ENCODE measurements at places on chromosomes 7 and 10.
A peak's percentile ranks its signal among the peaks of the same experiment; 100 is the strongest.

DNA sequence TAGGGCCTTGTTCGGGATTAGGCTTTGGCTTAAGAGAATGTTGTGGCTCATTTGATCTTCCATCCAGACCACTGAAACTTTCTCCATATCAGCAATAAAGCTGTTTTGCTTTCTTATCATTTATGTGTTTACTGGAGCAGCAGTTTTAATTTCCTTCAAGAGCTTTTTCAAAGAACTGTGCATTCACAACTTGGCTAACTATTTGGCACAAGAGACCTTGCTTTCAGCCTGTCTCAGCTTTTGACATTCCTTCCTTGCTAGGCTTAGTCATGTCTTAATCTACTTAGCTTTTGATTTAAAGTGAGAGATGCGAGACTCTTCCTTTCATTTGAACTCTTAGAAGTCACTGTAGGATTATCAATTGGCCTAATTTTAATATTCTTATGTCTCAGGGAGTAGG lies 19.1 kb upstream of the AKR1B1 start:
- no peak for DNase-seq
- H3K27ac ChIP-seq, result no peak overlapping the region

DNA sequence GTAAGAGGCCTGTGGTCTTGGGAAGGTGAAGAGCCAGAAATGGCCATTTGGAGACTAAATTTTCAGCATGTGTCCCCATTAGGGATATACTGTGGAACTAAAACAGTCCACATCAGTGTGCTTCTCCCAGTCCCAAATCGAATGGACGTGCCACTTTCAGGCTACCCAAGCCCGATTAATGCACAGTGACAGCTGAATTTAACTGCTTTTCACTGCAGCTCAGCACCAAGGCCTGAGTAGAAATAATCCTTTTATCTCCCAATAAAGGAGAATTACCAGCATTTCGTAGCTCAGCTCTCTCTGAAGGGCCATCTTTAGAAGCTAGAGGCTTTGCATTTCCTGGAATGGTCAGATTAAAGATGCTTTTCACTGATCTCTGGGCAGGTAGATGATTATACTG lies 183.3 kb downstream of the NPSR1 start:
- no peaks in the 10 kb centered on the region for H3K36me3 ChIP-seq
- DNase-seq, result no peak
- H3K4me3 ChIP-seq, result no peak overlapping the region
- no peaks in the 10 kb centered on the region for H3K27me3 ChIP-seq
- no peak overlapping the region for H3K27ac ChIP-seq

DNA sequence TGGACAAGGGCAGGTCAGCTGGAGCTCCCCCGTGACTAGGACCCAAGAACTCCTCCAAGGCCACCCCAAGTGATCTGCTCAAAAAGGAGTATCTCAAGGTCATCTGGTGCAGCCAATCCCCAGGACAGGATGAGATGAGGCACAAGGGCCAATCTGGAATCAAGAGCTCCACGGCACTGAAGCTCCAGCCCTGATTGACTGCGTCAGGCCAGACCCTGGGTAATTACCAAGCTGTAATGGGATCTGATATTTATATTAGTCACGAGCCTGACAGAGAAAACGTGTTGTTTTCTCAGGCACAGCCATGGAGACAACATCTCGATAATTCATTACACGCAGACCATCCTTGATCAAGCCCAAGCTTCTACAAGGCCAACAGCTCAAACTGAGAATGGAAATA lies 4.2 kb downstream of the KCNMA1 start:
- no peak for DNase-seq

DNA sequence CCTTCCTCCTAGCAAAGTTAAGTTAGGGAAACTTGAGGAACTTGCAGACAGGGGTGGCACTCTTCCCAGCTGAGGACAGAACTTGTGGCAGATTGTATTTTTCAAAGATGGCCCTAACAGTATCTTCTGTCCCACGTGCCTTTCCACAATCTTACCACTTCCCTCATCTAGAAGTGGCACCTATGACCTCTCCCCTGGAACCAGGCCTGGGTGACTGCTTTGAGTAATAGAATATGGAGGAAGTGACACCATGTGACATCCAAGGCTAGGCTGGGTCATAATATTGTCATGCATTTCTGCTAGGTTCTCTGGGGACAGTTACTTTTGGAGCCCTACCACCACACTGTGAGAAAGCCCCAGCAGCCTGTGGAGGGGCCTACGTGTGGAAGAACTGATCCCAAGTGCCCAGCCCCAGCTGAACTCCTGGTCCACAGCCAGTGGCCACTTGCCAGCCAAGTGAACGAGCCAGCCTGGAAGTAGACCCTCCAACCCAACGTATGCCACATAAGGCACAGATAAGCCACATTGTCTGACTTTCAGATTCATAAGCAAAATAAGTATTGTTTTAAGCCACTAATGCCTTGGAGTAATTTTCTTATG lies 193.7 kb downstream of the PTPN20 start:
- no peak overlapping the region for H3K4me3 ChIP-seq
- H3K27me3 ChIP-seq, result no peaks in the 10 kb centered on the region
- H3K36me3 ChIP-seq, result no peaks in the 10 kb centered on the region
- no peak for DNase-seq

- H3K36me3 ChIP-seq, result peaks cover 3% of the 10 kb centered on the region
- no peak for DNase-seq
- H3K4me1 ChIP-seq, result peaks cover 19% of the 10 kb centered on the region
- H3K27me3 ChIP-seq, result no peaks in the 10 kb centered on the region
- peak overlapping the region; percentile 1 for H3K4me3 ChIP-seq
- peak overlapping the region; percentile 82 for H3K27ac ChIP-seq
Measured at GRCh38 chr7:1454542-1454941, 4.7 kb downstream of the MICALL2 start.

- no peaks in the 10 kb centered on the region for H3K4me1 ChIP-seq
- H3K4me3 ChIP-seq, result no peak overlapping the region
- no peaks in the 10 kb centered on the region for H3K36me3 ChIP-seq
- peaks cover 41% of the 10 kb centered on the region for H3K27me3 ChIP-seq
- no peak for DNase-seq
Measured at GRCh38 chr7:158586499-158587161, 993 bp downstream of the PTPRN2 start.

DNA sequence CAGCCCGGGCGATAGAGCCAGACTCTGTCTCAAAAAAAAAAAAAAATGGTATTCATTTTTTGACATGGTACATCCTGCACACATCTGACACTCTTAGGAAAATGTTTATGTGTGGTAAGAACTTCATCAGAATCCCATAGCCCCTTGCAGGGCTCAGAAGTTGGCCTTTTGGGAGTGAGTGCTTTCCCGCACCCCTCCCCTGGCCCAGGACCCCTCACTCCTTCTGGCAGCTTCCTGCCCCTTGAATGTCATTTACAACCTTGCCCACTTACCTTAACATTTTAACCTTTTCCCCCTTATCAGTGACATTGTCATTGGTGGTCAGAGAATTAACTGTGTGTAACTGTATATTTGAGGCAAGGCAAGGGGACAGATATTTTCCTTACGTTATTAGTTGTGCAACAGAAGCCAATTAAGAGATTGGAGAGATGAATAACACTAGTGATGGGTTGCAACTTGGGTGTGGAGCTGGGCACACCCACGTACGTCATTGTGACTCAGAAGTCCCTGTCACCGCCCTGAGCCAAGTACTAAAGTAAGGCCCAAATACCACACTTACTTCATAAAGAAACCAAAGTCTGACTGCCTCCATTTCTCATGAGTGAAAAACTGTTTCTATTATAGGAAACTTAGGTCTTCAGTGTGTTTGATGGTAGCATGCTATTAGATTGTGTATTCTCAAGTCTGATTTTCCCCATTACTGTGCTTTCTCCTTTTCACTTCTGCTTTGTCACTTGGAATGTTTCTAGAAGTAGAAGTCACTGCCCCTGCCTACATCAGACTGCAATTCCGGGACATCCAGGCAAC lies 31.6 kb downstream of the OGDH start:
- H3K4me1 ChIP-seq, result peaks cover 40% of the 10 kb centered on the region
- no peaks in the 10 kb centered on the region for H3K36me3 ChIP-seq
- H3K27ac ChIP-seq, result peak overlapping the region; percentile 98
- no peaks in the 10 kb centered on the region for H3K27me3 ChIP-seq

GRCh38 chr10:36638462-36639155 lies 486.8 kb upstream of the ANKRD30A start:
- no peak for DNase-seq
- no peaks in the 10 kb centered on the region for H3K36me3 ChIP-seq
- H3K4me1 ChIP-seq, result no peaks in the 10 kb centered on the region
- H3K4me3 ChIP-seq, result no peak overlapping the region

DNA sequence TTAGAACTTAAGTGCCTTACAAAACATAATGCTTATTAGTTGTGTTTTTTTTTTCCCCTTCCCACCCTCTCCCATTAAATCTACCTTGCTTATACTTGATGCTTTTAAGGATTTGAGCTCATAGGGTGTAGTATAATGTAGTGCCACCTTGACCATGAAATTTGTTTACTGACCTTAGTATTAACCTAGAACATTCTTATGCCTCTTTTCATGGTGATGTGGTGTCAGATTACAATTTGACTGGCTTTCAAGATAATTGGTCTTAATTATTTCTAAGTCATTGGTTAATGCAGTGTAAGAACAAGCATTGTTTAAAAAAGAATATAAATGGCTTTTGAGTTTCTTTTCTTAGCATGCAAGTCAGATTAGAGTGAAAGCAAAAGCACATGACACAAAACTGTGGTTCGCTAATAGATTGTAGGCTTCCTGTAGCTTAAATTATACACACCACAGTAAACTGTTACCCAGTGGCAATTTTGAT lies 61.8 kb downstream of the ADD3 start:
- H3K27ac ChIP-seq, result no peak overlapping the region
- no peak for DNase-seq
- no peaks in the 10 kb centered on the region for H3K27me3 ChIP-seq
- no peaks in the 10 kb centered on the region for H3K36me3 ChIP-seq
- no peak overlapping the region for H3K4me3 ChIP-seq
- H3K4me1 ChIP-seq, result peaks cover under 1% of the 10 kb centered on the region

- no peaks in the 10 kb centered on the region for H3K27me3 ChIP-seq
- DNase-seq, result no peak
- H3K4me1 ChIP-seq, result peaks cover 4% of the 10 kb centered on the region
- H3K36me3 ChIP-seq, result no peaks in the 10 kb centered on the region
Measured at GRCh38 chr7:20312562-20312961, 18.1 kb upstream of the ITGB8 start.

GRCh38 chr10:65394502-65395297 lies 1531.1 kb upstream of the LRRTM3 start:
- H3K27me3 ChIP-seq, result no peaks in the 10 kb centered on the region
- H3K27ac ChIP-seq, result no peak overlapping the region
- H3K36me3 ChIP-seq, result no peaks in the 10 kb centered on the region
- no peak for DNase-seq

GRCh38 chr7:16615228-16615627 lies 30.3 kb downstream of the ANKMY2 start:
- no peaks in the 10 kb centered on the region for H3K27me3 ChIP-seq
- no peak for DNase-seq
- no peaks in the 10 kb centered on the region for H3K4me1 ChIP-seq
- peaks cover 21% of the 10 kb centered on the region for H3K36me3 ChIP-seq
- H3K27ac ChIP-seq, result no peak overlapping the region
- H3K4me3 ChIP-seq, result no peak overlapping the region

- no peak overlapping the region for H3K4me3 ChIP-seq
- no peak for DNase-seq
- H3K36me3 ChIP-seq, result no peaks in the 10 kb centered on the region
Measured at GRCh38 chr7:28479507-28479947, 67.2 kb downstream of the CREB5 start.

GRCh38 chr10:13706175-13706574 lies 119.4 kb downstream of the PRPF18 start:
- no peak overlapping the region for H3K27ac ChIP-seq
- H3K27me3 ChIP-seq, result no peaks in the 10 kb centered on the region
- peaks cover 17% of the 10 kb centered on the region for H3K4me1 ChIP-seq
- H3K36me3 ChIP-seq, result peaks cover 3% of the 10 kb centered on the region
- no peak for DNase-seq
- H3K4me3 ChIP-seq, result peak overlapping the region; percentile 36

GRCh38 chr10:132727411-132727810 lies 58.5 kb downstream of the NKX6-2 start:
- H3K27me3 ChIP-seq, result no peaks in the 10 kb centered on the region
- no peak for DNase-seq
- H3K4me3 ChIP-seq, result no peak overlapping the region
- H3K4me1 ChIP-seq, result no peaks in the 10 kb centered on the region
- no peak overlapping the region for H3K27ac ChIP-seq
- H3K36me3 ChIP-seq, result no peaks in the 10 kb centered on the region

DNA sequence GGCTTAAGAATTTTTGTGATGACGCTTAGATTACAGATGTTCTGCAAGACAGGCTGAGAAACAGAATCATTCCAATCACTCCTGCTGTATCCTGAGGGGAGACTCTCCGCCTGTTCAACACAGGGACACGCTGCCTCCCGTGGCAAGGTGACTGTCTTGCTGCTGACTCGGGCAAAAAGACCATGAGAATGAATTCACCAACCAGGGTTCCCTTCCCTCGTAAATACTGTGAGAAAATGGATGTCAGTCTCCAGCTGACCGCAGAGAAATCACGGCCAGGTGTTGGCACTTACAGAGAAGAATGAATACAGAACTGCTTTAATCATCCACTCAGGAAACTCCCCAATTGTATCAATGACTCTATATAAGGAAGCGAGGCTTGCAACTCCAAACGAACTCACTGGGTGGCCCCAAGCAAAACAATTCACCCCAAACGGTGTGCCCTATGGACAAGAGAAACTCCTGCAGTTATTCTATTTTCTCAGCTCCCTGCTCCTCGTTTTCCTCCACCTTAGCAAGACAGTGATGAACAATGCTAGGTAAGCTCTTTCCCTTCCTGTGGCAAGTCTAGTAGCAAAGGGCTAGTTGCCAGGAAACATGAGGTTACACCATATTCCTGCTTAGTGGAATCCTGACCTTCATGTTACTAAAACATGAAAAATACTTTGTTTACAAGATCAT lies 22.8 kb downstream of the GNA12 start:
- H3K27ac ChIP-seq, result peak overlapping the region; percentile 99
- peaks cover 44% of the 10 kb centered on the region for H3K4me1 ChIP-seq
- DNase-seq, result no peak
- H3K4me3 ChIP-seq, result no peak overlapping the region

DNA sequence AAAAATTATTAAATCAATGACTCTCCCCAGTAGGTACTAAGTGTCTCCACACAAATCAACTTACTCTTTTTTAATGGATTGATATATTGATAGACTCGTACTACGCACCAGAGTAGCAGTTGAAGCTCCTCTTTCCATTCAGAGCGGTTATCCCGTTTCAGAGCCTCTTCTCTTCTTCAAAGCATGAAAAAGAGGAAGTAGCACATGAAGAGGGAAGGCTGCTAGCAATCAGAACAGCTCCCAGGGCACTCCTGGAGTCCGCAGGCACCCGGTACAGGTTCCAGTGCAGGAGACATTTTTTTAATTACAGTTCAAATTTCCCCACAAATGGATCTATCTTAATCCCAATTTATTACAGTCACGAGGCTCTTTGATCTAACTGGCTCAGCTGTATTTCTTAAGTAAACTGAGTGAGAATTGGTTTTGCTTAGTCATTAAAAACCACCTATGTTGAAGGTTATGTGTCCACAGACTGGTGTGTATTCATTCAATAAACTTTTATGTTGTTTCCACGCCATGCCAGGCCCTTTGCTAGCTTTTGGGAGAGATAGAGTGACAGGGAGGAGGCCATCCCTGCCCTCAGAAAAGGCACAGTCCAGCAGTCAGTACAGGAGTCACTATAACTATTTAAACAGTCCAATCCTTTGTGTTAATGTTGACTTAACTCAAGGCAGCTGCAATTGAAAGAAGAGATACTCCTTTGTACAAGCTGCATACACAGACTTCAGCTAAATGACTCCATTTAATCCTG lies 32.1 kb upstream of the CALN1 start:
- H3K27ac ChIP-seq, result no peak overlapping the region
- no peaks in the 10 kb centered on the region for H3K27me3 ChIP-seq
- DNase-seq, result no peak

GRCh38 chr10:19832699-19833098 lies 16.5 kb downstream of the PLXDC2 start:
- no peak for DNase-seq
- peaks cover 13% of the 10 kb centered on the region for H3K4me1 ChIP-seq
- H3K36me3 ChIP-seq, result no peaks in the 10 kb centered on the region
